ENCODE measurements at places on chromosomes 7 and 10.
A peak's percentile ranks its signal among the peaks of the same experiment; 100 is the strongest.

DNA sequence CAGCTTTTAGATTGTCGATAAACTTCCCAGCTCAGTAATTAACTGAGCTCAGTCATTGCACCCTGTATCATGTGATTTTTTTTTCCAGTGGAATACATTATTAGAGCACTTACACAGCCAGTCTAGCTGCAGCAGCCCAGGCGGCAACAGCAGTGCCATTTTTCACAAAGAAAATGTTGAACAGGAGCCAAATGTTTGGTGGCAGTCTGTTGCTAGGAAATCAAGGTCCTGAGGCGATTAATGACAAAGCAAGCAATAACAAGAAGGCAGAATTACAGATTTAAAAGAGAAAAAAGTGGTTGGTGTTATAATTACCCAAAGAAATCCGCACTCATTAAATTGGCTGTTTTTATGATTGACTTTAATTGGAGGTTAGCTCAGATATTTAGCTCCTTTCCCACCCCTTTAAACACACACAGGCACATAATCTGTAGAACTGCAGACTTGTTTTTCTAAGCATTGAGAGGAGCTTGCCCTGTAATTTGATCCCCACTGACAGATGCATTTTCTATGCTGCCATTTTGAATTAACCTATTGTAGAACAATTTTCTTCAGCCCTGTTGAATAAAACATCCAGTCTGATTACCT is 267.4 kb downstream of the ADK start:
- no peak for DNase-seq

DNA sequence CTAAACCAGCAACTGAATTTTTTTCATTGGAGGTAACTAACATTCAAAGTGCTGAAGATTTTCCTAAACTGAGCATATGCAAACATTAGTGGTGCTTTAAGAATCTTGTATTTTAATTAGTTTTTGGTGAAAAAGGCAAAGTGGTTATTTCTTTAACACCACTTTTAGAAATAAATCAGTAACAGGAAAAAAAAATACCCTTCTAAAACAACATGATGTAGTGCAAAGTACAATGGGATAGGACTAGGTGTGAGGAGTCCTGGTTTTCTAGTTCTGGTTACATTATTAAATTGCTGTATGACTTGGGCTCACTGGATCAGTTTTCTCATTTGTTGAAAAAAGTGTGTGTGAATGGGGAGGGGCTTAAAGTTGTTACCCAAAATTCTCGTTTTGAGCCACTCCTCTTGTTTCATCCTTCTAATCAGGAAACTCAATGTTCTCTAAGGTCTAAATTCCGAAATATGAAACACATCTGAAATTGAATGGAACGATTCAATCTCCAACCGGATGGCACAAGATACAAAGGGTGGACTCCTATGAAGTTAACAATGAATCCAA is 1.8 kb downstream of the WASL start:
- no peak for DNase-seq

GRCh38 chr7:90402785-90403173 is 482 bp upstream of the CLDN12 start:
- no peak for DNase-seq

DNA sequence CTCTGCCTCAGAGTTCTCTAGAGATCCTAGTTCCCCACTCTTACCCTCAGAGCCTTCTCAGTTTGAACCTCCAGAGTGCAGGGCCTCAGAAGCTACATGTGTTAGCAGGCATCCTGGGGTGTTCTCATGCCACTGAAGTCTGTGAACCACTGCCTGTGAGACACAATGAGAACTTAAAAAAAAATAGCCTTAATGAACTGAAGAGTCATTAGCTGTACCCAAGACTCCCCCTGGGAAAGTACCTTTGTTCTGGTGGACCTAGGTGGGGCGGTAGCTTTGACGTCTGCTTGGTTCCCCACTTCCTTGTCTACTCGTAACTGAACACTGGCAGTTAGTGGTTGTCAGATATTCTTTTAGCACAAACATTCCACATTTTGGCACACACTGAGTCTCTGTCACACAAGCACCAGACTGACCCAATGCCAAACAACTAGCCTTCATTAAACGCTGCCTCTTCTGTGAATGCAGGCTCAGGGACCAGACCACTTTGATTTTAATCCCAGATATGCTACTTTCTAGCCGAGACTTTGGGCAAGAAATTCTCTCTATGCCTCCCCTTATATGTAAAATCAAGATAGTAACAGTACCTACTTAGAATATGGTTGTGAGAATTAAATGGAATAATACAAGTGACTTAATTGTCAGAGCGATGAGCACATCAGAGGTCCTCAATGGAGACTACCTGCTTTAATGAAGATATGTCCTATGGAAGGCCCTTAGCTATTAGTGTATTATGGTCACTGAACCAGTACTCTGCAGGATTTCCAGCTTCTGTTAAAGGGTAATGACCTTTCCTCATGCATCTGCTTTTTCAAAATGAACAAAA is 75.3 kb upstream of the CC2D2B start:
- DNase-seq, result peak; percentile 9

- no peak for DNase-seq
Observed at GRCh38 chr10:110960333-110960712, 40.9 kb downstream of the SHOC2 start.

DNA sequence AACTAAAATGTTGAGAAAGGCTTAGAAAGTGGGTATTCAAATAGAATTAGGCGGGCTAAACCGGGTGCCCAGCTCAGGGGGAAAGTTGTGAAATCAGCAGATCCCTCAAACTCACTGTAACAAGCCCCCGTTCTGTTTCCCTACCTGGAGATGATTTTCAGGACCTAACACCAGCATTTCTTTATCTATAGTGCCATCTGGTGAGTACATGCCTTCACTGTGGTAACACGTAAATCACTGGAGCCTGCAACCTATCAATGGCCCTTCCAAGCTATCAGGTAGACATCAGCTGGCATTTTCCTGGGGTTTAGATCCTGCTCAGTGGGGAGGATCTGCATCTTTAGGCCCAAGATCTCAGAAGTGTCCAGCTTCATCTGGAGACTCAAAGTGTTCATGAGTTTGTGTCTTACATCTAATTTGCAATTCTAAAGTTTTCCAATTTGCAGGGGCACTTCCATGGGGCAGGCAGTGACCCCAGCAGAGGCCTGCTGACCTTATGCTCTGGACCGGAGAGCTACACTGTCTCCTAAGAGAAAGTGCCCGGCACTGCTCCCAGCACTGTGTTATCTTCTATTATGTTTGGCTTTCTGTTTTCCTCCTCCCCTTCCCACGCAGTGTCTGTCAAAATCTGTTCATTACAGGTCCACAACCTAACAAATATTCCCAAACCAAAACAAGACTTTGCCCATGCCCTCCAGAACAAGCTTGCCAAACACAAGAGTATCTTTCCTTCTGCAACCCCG is 132.5 kb downstream of the LSM5 start:
- DNase-seq, result no peak

All from activated CD4-positive, alpha-beta T cell treated with anti-CD3 and anti-CD28 coated beads, Interleukin-2, amount 50 U/mL, for 4 hours (primary cell).